ENCODE measurements at places on chromosomes 16 and 17. TPM values are rescaled to one million over a fixed set of nuclear protein-coding genes. Genes with fewer than 3 reads are reported as not detected.
A peak's percentile ranks its signal among the peaks of the same experiment; 100 is the strongest.

ZFPM1 gene
- 38.4 TPM for total RNA-seq

PLCG2 gene
- 12.1 TPM for total RNA-seq

SLFN11 gene
- total RNA-seq, result 31.0 TPM

DNAH2 gene
- not detected for total RNA-seq

SLC35G6 gene
- total RNA-seq, result not detected

BAIAP3 gene
- total RNA-seq, result 12.7 TPM

NPIPB8 gene
- total RNA-seq, result 2.1 TPM

TMIGD1 gene
- total RNA-seq, result not detected

DNA sequence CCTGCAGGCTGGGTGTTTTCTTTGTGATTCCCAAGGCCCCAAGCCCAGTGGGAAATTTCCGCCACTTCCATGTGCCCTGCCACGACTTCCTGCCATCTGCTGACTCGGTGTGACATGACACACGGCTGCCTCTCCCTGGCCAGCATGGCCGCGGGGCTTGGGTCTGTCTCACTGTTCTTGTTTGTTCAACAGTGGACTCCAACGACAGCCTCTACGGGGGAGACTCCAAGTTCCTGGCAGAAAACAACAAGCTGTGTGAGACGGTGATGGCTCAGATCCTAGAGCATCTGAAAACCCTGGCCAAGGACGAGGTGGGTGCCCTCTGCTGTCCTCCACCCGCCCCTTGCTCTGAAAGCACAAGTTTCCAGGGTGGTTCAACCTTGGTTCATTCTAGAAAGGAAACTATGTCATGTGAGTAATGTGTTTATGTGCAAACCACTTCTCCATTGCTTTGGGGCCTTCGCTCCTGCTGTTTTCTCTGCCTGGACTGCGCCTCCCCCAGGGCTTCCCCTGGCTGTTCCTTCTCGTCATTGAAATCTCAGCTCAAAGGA is 26.8 kb downstream of the KNOP1 start:
- DNase-seq, result no peak
- peaks cover 21% of the 10 kb centered on the region for H3K36me3 ChIP-seq
- no peaks in the 10 kb centered on the region for H3K27me3 ChIP-seq
- peaks cover 13% of the 10 kb centered on the region for H3K4me1 ChIP-seq

DNA sequence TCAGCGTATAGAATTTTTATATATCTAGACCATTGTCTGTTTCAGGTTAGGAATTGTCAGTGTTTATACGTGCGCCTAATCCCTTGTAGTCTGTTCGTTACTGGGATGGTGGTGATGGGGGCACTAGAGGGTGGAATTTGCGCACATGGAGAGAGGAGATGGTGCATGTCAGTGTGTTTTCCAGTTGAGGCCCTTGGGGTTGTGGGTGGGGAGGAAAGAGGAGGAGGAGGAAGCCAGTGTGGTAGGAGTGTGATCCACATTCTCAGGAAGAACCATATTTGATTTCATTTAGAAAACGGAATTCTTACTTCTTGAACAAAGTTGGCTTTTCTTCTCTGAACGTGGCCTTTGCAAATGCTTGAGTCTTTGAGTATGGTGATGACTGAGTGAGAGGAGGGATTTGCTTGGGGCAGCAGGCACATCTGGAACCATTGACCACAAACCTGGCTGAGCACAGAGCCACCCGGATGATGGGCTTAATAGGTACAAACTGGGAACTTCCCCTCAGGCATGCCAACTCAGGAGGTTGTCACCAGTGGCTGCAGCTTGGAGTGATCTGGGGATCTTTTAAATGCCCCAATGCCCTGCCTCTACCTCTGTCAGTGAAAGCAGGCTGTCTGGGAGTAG is 98.9 kb downstream of the PRKCB start:
- no peak for DNase-seq
- H3K4me3 ChIP-seq, result no peak overlapping the region
- no peaks in the 10 kb centered on the region for H3K4me1 ChIP-seq
- no peaks in the 10 kb centered on the region for H3K27me3 ChIP-seq

DNA sequence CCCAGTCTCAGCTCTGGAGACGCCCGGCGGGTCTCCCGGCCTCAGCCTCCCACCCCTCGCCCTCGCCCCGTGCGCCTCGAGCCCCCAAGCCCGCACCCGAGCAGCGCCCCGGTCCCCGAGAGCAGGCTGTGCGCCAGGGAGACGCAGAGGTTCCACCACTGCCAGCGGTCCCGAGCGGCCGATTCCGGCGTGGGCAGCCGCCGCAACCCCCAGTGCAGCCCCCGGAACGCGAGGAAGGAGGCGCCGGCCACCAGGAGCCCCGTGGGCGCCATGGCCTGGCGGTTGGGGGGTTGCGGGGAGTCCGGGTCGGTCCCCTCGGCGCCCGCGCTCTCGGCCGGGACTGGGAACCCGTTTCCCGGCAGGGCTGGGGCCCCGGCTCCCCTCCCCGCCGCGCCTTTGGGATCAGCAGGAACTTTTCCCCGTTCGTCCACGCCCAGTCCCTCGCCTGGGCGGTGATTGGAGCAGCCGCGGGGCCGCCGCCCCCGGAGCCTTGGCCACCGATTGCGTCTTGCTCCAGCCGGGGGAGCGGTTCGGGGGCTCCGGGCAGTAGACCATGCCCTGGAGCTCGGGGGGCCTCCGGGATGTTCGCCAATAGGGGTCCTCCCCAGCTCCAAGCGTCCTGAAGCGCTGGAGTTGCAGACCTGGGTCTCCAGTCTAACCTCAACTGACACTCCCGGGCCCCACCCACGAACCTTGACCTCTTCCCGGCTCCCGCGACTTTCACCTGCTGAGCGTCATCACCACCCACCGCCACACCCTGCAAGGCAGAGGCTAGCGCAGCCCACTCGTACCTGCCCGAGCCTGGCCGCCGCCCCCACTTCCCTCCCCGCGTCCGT is at the start of gene TLCD2:
Gene TLCD2 (minus strand): TSS at position 407 of the 836 bp plus-strand sequence. CDS start 135 bp downstream, at position 272.
- H3K4me3 ChIP-seq, result peak within 1 kb of the TSS; percentile 53
- H3K36me3 ChIP-seq, result peaks cover 12% of the 10 kb centered on the region
- peak within 1 kb of the TSS; percentile 23 for H3K27ac ChIP-seq
- H3K27me3 ChIP-seq, result peaks cover 57% of the 10 kb centered on the region

GRCh38 chr17:37796076-37796475 is 51.2 kb upstream of the HNF1B start:
- no peak overlapping the region for H3K27ac ChIP-seq
- H3K27me3 ChIP-seq, result peaks cover 19% of the 10 kb centered on the region
- no peaks in the 10 kb centered on the region for H3K36me3 ChIP-seq
- no peak overlapping the region for H3K4me3 ChIP-seq
- no peak for DNase-seq

GRCh38 chr16:77877712-77878347 is 89.5 kb downstream of the VAT1L start:
- H3K27me3 ChIP-seq, result no peaks in the 10 kb centered on the region
- H3K4me3 ChIP-seq, result no peak overlapping the region
- no peaks in the 10 kb centered on the region for H3K4me1 ChIP-seq

- peaks cover 52% of the 10 kb centered on the region for H3K36me3 ChIP-seq
- no peaks in the 10 kb centered on the region for H3K27me3 ChIP-seq
- H3K4me3 ChIP-seq, result no peak overlapping the region
- no peaks in the 10 kb centered on the region for H3K4me1 ChIP-seq
Measured at GRCh38 chr16:4868535-4868934, 21.3 kb downstream of the UBN1 start.

- no peak overlapping the region for H3K27ac ChIP-seq
- no peak for DNase-seq
- no peaks in the 10 kb centered on the region for H3K36me3 ChIP-seq
- no peak overlapping the region for H3K4me3 ChIP-seq
Measured at GRCh38 chr17:35183332-35183731, 10.9 kb downstream of the SLC35G3 start.

- no peak for DNase-seq
- H3K27me3 ChIP-seq, result no peaks in the 10 kb centered on the region
- H3K36me3 ChIP-seq, result peaks cover 11% of the 10 kb centered on the region
- peak overlapping the region; percentile 75 for H3K4me3 ChIP-seq
Measured at GRCh38 chr17:29587591-29587990, 1.9 kb downstream of the GIT1 start.

GRCh38 chr17:43854498-43854897 is 7.5 kb downstream of the CD300LG start:
- no peaks in the 10 kb centered on the region for H3K36me3 ChIP-seq
- no peaks in the 10 kb centered on the region for H3K4me1 ChIP-seq
- no peak for DNase-seq
- no peak overlapping the region for H3K4me3 ChIP-seq

- H3K4me1 ChIP-seq, result peaks cover 28% of the 10 kb centered on the region
- no peak overlapping the region for H3K27ac ChIP-seq
- H3K36me3 ChIP-seq, result no peaks in the 10 kb centered on the region
- DNase-seq, result no peak
- no peaks in the 10 kb centered on the region for H3K27me3 ChIP-seq
Measured at GRCh38 chr17:1630662-1631061, 2.0 kb upstream of the SLC43A2 start.

- no peak overlapping the region for H3K27ac ChIP-seq
- DNase-seq, result no peak
- peaks cover 26% of the 10 kb centered on the region for H3K4me1 ChIP-seq
- no peaks in the 10 kb centered on the region for H3K27me3 ChIP-seq
Measured at GRCh38 chr17:82018152-82018988, 4.3 kb downstream of the CENPX start.

DNA sequence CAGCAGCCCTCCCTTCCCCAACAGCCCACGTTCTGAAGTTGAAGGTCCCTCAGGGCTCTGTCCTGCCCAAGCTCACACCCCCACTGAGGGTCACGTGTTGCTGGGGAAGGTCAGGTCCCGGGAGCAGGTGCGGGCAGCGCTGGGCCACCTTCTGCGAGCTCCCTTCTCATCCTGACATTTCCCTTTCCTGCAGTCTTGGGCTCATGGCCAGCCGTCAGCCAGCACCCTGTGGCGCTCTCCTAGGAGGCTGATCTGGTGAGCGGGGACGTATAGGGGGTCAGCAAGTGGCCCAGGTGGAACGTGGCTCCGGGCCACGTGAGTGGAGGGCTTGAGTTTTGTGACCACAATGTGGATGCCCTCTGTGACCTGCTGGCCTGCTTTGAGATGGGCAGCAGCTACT is 73.4 kb downstream of the RAP1GAP2 start:
- H3K27ac ChIP-seq, result no peak overlapping the region
- no peak for DNase-seq
- H3K4me3 ChIP-seq, result no peak overlapping the region
- H3K4me1 ChIP-seq, result no peaks in the 10 kb centered on the region
- no peaks in the 10 kb centered on the region for H3K27me3 ChIP-seq
- no peaks in the 10 kb centered on the region for H3K36me3 ChIP-seq

- H3K4me3 ChIP-seq, result no peak overlapping the region
- no peaks in the 10 kb centered on the region for H3K27me3 ChIP-seq
- peaks cover 14% of the 10 kb centered on the region for H3K36me3 ChIP-seq
Measured at GRCh38 chr16:69150146-69150865, 17.9 kb downstream of the UTP4 start.

DNA sequence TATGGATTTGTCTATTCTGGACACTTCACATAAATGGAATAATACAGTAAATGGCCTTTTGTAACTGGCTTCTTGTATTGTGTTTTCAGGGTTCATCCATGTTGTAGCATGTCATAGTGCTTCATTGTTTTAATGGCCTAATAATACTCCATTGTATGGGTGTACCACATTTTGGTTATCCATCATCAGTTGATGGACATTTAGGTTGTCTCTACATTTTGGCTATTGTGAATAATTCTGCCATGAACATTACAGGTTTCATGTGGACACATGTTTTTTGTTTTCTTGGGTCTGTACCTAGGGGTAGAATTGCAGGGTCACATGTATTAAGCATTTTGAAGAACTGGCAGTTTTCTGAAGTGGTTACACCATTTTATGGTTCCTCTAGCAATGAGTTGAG is 223.5 kb upstream of the CACNG5 start:
- H3K4me1 ChIP-seq, result no peaks in the 10 kb centered on the region
- no peak for DNase-seq
- H3K27me3 ChIP-seq, result no peaks in the 10 kb centered on the region
- no peak overlapping the region for H3K27ac ChIP-seq

- H3K27ac ChIP-seq, result peak overlapping the region; percentile 93
- DNase-seq, result no peak
- H3K4me3 ChIP-seq, result no peak overlapping the region
- peaks cover 28% of the 10 kb centered on the region for H3K4me1 ChIP-seq
Measured at GRCh38 chr17:16286947-16287562, 66.2 kb downstream of the CENPV start.

DNA sequence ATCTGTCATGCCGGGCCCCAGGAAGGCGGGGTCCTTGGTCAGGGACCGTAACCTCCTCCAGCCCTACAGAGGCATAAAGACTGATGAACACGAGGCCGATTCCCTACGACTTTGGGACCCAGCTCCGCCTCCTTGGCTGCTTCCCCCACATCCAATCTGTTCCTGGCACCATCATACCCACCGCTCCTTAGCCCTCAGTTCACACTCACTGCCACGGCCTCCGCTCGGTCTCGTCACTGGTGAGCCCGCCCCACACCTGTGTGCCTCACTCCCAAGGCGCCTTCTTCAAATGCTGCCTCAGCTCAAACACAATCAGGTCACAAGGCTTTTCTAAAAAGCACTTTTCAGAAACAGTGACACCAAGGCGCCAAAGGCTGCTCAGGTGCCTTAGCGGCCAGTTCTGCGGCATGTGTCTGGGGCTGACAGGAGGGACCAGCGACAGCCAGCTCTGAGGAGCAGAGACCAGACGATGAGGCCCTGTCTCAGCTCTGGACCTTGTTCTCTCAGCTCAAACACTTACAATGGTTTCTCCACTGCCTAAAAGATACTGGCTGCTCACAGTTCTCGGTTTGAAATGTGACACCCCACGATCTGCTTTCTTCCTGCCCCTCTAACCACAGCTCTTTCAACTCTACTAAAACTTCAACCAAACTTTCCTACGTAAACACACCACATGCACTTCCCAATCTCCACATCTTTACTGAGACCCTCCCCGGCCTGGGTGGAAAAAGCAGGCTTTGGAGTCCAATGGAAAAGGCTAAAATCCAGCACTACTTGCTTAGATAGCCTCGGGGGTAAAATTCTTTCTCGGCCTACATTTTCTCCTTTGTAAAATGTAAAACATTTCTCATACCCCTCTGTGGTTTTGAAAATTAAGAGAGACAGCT is 33.2 kb downstream of the CYB5D2 start:
- peak overlapping the region; percentile 24 for H3K4me3 ChIP-seq
- H3K27ac ChIP-seq, result peak overlapping the region; percentile 81
- peaks cover 17% of the 10 kb centered on the region for H3K36me3 ChIP-seq
- H3K4me1 ChIP-seq, result peaks cover 46% of the 10 kb centered on the region
- H3K27me3 ChIP-seq, result no peaks in the 10 kb centered on the region

GRCh38 chr16:64773638-64774037 is 348.2 kb downstream of the CDH11 start:
- DNase-seq, result no peak
- H3K4me3 ChIP-seq, result no peak overlapping the region
- no peak overlapping the region for H3K27ac ChIP-seq
- H3K36me3 ChIP-seq, result no peaks in the 10 kb centered on the region
- H3K27me3 ChIP-seq, result no peaks in the 10 kb centered on the region

GRCh38 chr16:31093132-31093703 is 1.4 kb downstream of the VKORC1 start:
- DNase-seq, result no peak
- H3K36me3 ChIP-seq, result peaks cover 5% of the 10 kb centered on the region
- peaks cover 30% of the 10 kb centered on the region for H3K4me1 ChIP-seq
- H3K27ac ChIP-seq, result no peak overlapping the region
- no peaks in the 10 kb centered on the region for H3K27me3 ChIP-seq

- H3K27me3 ChIP-seq, result no peaks in the 10 kb centered on the region
- H3K4me1 ChIP-seq, result no peaks in the 10 kb centered on the region
- H3K36me3 ChIP-seq, result no peaks in the 10 kb centered on the region
- H3K4me3 ChIP-seq, result no peak overlapping the region
- no peak for DNase-seq
Measured at GRCh38 chr16:63216696-63217423, 1180.6 kb upstream of the CDH8 start.
